ENCODE measurements at places on chromosomes 2 and 18.

GRCh38 chr2:69917852-69918251, 2.9 kb downstream of the MXD1 start:
- peak; percentile 75 for DNase-seq

- no peak for DNase-seq
These were observed 117.3 kb downstream of the DYM start for GRCh38 chr18:49343179-49343578.

DNA sequence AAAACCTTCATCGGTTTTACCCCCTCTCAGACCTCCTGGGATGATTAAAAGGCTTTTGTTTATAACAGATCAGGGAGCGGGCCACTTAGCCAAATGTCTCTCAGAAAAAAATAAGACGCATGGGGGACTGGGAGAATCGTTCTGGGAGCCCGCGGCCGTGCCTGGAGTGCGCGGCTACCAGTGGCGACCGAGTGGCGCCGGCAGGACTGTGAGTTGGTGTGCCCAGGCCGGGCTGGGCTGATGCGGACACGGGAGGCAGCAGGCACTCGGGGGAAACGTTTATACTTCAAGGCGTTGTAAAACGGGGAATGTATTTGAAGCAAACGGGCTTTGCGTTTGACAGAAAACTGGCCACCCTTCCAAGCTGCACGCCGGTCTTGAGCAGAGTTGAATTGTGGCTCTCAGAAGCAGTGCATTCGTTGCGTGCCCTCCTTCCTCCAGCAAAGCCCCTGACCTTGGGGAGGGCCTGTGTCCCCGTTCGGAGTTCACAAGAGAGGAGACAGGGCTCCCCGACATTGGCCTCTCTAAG, 4.7 kb upstream of the HOXD10 start:
- DNase-seq: no peak

- peak; percentile 83 for DNase-seq
These were observed at the start of gene HOXD11 for GRCh38 chr2:176106581-176107539. TSS of gene HOXD11 (plus strand) at chr2:176107280. CDS start at chr2:176107356, 76 bp downstream.

GRCh38 chr2:91477731-91478672, 2786.5 kb downstream of the RPIA start:
- DNase-seq: no peak

- DNase-seq: no peak
These were observed 159.2 kb downstream of the FAM210A start for GRCh38 chr18:13566941-13567746.

DNA sequence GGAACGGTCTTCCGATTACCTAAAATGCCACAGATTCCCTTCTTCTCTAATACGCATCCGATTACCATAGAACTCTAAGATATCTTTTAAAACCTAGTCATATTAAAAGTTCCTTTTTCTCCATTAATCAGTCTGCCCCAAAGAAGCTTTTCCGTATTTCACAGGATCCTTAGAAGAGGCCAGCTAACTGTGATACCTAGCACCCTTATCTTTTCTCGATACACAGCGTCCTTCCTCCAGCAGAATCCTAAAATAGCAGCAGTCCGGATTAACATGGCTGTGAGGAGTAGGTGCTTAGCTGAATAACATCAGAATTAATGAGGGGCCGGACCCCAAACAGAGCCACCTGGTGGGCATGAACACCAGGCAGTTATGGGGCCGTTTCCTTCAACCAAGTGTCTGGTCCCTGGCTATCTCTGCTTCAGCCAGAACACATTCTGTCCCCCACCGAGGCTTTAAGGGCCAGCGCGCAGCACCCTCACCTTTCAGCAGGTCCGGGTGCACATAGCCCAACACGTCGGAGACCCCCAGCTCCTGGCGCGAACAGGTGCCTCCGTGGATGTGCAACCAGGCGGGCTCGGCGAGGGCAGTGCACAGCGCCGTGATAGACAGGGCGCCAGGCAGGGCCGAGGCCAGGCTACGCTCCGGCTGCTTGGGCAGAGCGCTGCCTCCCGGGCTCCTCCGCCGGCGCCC, 995 bp downstream of the TMEM127 start:
- peak; percentile 43 for DNase-seq

GRCh38 chr18:52426041-52426440, 86.0 kb downstream of the DCC start:
- no peak for DNase-seq

- DNase-seq: peak; percentile 57
These were observed 169.2 kb downstream of the CDH20 start for GRCh38 chr18:61502472-61502871.

DNA sequence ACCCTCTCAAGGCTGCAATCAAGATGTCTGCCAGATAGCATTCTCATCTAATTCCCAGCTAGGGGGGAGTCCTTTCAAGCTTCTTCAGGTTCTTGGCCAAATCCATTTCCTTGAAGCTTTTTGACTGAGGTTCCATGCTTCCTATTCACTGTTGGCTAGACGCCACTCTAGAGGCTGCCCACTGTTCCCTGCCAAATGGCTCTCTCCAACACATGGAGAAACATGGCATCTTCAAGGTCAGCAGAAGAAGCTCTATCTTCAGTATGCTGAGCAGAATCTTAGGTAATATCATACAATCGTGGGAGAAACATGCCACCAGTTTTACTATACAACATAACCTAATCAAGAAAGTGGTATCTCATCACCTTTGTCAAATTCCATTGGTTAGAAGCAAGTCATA, 1985.1 kb upstream of the CELF4 start:
- DNase-seq: no peak

DNA sequence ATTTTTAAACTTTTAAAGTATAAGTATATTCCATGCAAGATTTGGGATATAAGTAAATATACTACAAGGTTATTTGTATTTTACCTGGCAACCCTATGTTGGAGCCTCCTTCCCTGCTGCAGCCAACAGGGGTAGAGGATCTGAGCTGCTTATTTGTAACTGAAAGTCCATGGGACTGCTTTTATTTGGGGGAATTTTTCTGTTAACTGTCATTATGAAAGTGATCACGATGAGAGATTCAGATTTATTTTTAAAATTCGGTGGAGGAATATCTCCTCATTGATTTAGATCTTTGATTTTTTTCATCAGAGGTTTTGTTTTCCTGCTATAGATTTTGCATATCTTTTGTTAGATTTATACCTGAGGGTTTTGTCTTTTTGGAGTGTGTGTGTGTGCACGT, 215.9 kb downstream of the PRKCE start:
- no peak for DNase-seq

DNA sequence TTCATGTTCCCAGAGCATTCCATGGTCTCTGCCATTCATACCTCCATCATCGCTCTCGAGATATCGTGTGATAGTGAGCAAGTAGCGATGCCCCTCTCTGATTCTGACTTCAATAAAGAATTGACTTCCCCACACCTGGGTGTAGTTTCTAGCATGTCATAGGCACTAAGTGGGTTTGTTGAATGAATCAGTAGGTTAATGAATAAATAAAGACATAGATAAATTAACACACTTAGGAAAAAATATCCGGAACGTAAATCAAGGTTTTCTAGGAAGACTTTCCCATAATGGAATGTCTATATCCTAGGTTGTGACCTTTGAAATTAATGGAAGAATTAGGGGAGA, 159.1 kb downstream of the DOCK10 start:
- no peak for DNase-seq

GRCh38 chr2:113181258-113182051, 7.7 kb downstream of the PSD4 start:
- no peak for DNase-seq

DNA sequence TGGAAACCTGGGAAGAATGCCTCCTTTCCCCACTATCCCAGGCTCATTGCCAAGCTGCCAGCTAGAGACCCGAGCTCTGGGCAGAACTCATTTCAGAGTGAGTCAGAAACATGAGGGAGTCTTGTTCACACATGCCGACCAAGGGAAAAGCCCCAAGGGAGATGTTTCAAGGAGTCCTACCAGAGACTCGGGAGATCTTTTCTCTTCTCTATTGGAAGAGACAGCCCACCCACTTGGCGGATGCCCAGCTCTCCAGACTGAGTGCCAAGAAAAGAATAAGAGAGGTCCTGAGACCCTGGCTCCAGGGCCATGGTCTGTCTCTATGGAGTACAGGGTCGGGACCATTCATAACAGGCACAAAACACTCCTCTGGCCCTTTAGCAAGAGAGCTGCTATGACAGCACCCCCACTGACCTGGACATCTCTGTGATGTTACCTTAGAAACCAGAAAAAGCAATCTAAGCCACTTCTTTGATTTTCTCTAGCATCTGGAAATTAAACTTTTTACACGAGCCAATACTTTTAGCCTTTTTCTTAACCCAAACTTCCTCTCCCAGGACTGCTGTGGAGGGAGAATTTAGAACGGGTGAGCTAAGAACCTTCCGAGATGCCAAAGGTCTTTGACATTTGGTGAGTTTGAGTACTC, 18.5 kb upstream of the IGFBP5 start:
- peak; percentile 73 for DNase-seq

DNA sequence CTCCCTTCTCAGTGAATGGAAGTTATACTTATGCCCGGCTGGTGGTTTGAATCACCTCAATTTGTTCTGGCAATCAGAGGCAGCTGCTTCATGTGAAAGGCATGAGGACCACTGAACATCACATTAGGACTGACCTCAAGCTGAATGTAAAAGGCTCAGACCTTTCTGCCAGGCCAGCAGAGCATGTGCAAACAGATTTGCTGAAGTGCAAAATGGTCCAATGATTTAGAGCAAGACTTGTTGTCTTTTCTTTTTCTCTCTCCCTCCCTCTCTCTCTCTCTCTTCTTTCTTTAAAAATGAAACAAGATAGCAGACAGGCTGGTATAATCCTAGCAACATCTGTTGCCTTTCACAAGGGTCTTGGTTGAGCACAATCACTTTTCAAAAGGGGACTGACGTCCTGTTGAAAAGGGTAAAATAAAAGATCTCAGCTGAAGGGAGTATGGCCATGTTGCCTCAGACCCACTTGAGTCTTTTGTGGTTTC, 13.3 kb upstream of the CDH7 start:
- DNase-seq: no peak

DNA sequence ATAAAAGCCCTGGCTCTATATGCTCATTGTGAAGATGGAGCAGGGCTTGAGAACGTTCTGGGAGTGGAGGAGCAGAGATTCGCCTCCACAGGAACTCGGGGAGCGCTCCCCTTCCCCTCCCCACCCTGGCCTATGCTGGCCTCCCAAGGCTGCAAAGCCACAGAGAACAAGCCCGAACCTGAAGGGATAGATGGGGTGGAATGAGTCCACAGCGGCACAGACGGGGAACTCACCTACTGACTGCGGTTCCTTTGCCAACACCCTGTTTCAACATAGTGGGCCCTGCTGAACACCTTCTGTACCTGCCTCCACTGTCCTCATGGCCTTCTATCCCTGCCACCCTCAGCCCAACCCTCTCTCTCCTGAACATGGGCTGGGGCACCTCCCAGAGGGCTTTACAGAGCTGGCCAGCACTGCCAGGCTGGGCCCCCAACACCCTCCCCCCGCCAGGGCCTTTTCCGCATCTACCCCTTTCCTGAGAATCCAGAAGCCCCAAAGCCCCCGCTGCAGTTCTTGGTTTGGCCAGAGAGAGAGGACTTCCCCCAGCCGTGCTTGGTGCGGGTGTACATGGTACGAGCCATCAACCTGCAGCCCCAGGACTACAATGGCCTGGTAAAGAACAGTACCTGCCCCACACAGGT, 41.5 kb downstream of the LMAN2L start:
- DNase-seq: no peak

DNA sequence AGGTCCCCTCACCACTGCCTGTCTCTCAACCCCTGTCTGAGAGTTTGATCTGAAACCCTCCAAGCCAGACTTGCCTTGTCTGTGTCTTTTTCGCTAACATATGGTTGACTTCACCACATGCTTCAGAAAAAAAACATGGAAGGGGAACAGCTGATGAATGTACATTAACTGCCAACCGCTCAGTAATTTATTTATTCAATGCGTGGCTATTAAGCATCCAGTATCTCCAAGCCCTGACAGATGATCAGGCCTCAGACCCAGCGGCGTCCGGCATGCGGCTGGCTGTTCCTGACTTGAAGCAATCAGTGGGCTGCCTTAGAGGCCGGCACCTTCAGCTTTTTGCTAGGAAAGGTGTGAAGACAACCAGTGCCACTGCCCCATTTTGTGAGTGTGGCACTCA, 62.3 kb downstream of the NGEF start:
- no peak for DNase-seq

- no peak for DNase-seq
These were observed 36.3 kb upstream of the ITM2C start for GRCh38 chr2:230828272-230828961.

GRCh38 chr2:65344689-65345088, 87.7 kb downstream of the SPRED2 start:
- DNase-seq: no peak

DNA sequence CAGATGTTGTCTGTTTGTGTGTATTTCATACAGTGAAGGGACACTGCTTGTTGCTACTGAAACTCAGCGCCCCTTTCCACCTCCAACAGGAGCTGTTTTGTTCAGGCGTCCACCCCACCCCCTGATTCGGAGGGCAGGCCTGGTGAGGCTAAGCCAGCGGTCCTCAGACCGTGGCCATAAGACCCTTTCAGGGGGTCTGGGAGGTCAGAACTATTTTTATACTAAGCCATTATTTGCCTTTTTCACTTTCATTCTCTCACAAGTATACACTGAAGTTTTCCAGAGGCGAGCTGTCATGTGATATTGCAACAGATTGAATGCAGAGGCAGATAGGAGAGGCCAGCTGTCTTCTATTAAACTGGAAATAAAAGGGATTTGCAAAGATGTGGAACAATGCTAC, 39.7 kb upstream of the IGFBP5 start:
- peak; percentile 90 for DNase-seq

- DNase-seq: no peak
These were observed 55.3 kb upstream of the CSRNP3 start for GRCh38 chr2:165414187-165414586.

- DNase-seq: no peak
These were observed 32.8 kb upstream of the ACKR3 start for GRCh38 chr2:236536727-236537398.

DNA sequence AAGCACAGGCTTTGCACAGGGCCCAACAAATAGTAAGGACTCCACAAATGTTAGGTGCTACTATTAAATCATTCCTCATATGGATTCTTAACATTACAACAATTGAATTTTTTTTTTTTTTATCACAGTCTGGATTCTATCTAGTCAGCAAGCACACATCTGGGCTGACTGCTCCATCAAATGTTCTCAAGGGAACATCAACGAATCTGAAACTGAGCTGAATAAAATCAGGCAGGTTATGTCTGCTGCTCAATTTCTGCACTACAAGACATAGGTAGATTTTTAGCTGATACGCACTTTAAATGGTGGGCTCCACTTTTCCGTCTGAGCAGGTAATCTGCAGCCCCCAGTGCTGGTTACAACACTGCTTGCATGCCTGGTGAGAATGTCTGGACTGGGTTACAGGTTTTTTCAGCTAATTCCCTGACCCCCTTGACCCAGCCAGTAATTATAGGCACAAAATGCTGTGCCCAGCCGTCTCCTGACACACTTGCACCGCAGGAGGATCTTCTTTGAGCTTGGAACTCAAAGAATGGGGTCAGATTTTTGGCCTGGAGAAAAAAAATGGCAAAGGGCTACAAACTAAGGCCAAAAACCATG, 44.6 kb downstream of the ADD2 start:
- no peak for DNase-seq
